ENCODE measurements at places on chromosomes 7 and 10.
A peak's percentile ranks its signal among the peaks of the same experiment; 100 is the strongest.

DNA sequence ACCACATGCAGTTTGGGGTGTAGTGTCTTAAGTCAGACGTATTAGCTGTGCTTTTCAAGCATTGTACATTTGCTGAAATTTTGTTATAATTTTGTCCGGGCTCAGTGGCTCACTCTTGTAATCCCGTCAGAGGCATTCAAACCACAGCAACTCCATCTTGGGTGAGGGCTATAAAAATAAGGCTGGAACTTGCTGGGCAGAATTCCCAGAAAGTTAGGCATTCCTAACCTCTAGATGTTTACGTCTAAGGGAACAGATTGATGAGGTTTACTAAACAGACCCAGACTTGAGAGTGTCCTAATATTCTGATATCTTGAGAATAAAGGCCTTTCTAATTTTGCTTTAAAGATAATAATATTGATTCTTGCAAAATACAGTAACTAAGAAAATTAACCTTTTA is 957.8 kb downstream of the NXPH1 start:
- DNase-seq = no peak

DNA sequence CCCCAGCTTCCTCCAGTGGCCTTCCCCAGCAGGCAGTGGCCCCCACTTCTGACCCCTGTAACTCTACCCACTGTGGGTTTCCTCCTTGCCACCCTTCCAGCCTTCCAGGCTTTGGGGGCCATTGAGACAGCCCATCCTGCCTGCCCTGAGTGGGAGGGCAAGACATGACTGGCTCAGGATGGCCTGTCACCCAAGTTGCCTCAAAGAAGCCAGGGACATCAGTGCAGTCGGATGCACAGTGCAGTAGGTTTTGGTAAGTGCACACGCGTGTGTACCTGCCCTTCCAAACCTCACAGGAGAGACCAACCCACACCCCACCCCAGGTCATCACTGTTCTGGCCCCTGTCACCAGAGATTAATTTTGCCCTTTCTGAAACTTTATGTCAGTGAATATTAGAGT is 22.7 kb downstream of the ZMIZ2 start:
- DNase-seq = no peak

- no peak for DNase-seq
Measured at GRCh38 chr10:9762966-9763656, 1254.6 kb upstream of the CELF2 start.

- no peak for DNase-seq
Measured at GRCh38 chr7:102264367-102264891, 22.2 kb upstream of the SH2B2 start.

DNA sequence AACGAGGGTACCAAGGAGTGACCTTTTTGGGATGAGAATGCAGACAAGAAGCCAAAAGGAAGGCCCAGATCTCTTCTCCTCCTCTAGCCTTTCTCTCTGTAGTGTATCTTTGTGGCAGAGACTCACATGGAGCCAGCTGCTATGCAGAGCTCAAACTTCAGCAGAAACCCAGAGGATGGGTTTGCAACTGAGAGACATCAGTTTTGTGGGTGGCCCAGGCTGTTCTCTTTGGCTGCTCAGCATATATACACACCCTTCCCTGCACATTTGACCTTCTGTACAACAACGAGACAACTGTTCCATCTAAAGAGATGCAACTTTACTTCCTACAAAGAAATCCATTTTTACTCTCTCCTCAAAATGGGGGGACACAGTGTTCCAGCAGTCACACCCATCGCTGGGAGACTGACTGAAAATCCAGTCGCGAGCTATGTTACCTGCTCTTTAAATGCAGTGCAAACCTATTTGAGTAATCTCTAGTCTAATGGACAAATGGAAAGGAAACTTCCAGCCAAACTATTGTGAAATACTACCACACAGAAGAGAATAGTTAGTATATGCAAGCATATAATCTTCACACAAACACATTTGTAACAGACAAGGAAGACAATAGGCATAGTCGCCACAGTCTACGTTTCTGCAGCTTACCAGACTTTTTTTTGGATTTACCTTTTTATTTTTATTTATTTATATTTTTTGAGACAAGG is 51.2 kb downstream of the GTF2I start:
- DNase-seq = no peak

DNA sequence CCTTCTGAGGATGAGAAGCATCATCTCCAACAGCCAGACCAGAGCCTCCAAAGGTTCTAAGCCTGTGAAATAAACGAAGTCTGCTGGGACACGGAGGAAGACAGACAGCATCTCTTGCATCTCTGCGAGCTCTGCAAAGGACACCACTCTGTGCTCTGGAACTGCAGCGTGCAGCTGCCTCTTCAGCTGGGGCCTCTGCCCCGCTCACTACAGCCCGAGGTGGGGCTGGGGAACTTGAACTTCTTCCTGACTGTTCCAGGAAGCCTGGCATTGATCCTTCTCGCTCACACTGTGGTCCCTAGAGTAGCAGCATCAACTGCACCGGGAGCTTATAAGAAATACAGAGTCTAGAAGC is 163.3 kb downstream of the USP6NL start:
- DNase-seq = no peak

DNA sequence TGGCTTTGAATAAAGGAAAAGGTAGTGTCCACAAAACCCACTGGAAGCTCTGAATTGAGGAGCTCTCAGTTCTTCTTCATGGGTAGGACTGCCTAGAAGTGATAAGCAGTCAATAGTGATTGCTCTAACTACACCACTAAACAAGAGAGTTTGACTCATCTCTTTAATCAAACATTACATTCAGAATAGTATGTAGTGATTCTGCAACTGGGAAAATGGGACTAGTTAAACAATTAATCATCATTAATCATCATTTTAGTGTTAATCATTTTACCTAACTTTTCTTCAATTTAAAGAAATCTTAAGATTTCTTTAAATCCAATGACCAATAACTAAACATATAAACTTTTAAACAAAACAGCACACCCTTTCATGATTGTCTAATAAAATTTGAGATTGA is 484.0 kb upstream of the FZD8 start:
- no peak for DNase-seq

DNA sequence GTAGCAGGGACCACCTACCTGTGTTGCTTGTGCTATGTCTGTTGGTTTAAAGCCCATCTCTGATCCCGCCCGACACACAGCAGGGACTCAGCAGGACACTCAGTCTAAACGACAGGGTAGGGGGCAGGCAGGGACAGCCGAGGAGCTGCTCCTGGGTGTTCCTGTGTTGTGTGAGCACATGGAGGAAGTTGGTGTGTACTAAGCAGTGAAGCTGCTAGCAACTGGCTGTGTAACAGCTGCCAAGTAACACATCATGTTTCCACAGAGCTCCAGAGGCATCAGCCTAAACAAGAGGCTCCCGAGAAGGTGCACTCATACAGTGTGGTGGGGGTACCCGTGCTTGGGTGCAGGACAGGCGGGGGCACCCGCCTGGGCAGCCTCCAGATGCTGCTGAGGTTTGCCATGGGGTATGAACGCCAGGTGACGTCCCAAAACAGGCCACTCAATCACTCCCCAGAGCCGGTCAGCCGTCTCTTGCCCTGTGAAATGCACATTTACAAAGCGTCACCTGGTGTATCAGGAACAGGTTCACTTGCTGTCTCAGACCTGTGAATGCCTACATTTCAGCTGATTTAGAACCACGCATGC is 59.6 kb downstream of the PTPRN2 start:
- DNase-seq = no peak

- DNase-seq = no peak
Measured at GRCh38 chr7:137747359-137748031, 99.3 kb downstream of the DGKI start.

GRCh38 chr7:29955799-29956486 is 33.7 kb downstream of the SCRN1 start:
- DNase-seq = no peak

GRCh38 chr10:97319671-97320479 is 804 bp downstream of the FRAT1 start:
- peak; percentile 46 for DNase-seq

All from neural crest cell (in vitro differentiated cells).